NCI-H1105 (cell line): ENCODE measurements at places on chromosomes 4 and X.

- DNase-seq, result no peak
Measured at GRCh38 chrX:2691543-2692220, 587 bp downstream of the CD99 start.

DNA sequence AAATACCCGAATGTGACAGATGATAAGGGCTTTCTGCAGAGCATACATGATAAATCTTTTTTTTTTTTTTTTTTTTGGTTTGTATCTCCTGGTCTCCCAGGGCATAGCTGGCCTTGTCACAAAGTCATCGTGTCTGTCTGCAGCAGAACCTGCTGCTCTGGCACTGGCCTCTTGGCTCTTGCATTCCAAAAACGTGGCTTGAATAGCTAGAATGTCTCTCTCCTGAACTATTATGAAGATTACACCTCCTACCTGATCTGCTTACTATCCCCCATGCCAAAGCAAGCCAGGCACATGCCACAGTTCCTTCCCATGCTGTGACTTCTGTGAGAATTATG lies 50.4 kb upstream of the SCRG1 start:
- DNase-seq, result no peak

- DNase-seq, result no peak
Measured at GRCh38 chr4:170423137-170423536, 333.4 kb upstream of the AADAT start.

DNA sequence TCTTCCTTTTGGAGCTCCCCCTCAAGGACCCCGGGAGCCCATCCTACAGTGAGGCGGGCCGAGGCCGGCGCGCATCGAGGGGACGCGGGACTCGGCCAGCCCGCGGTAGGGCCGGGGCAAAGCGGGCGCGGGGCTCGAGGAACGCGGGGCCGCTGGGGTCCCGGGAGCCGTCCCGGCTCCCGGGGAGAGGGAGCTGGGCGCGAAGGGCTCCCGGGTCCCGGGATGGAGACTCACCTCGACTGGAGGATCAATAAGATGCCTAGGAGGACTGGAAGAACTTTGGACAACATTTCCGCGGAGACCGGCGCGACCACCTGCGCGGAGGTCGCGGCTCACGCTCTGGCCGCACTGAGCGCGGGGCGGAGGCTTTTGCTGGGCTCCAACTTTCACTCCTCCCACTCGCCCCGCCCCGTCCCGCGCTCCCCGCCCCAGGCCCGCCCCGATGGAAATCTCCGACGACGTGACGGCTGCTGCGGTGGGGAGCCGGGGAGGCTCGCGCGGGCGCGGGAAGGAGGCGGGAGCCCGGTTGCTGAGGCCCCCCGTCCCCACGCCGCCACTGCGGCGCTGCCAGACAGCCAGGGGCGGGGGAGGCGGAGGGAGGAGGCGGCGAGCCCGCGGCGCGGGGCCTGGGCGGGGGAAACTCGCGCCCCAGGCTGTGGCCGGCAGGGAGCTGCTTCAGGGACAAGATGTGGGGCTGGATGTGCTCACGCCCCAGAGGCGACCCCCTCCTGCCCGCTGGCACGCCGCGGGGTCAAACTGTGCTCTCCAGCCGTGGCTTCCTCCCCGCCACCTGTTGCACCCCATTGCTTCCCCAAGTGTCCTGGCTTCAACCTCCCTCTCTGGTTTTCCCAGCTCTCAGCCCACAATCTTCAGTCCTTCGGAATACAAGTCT lies at the start of gene GABRE:
TSS of gene GABRE (minus strand) at position 341 of the 892 bp plus-strand sequence. CDS start at position 290, 51 bp downstream.
- DNase-seq, result no peak

- no peak for DNase-seq
Measured at GRCh38 chr4:134326866-134327265, 125.3 kb upstream of the PABPC4L start.

DNA sequence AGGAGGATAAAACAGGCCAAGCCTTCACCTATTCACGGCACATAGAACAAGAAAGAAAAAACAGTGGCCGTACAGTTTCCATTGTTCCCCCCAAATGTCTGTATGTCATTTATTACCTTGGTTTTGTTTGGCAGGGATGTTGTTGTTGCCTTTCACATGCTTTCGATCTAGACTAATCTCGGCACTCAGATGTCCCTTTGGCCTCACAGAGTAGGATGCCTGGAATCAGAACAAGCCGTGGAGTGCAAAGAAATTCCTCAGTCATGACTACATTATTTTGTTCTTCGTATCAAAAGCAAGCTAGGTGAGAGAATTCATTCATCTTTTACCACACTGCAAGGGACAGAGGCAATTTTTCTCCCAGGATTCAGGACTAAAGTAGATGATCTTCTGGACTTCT lies 106.9 kb downstream of the SMIM20 start:
- DNase-seq, result no peak

- DNase-seq, result no peak
Measured at GRCh38 chr4:37908488-37909331, 17.8 kb downstream of the TBC1D1 start.

DNA sequence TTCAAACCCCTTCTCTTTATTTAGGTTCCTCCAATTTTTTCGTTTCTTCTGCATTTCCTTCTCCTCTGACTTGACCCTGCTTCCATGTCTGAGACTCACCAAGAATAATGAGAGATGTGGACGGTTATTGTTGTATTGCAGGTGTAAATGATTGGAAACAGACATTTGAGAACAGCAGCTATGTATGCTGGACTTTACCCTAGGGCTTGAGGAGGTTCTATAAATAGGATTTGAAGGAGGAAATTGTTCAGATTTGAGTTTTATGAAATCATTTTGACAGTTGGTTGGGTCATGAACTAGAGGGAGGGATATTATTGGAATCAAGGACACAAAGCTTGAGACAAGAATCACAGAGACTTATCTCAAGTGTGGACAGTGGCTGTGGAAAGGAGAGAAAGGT lies 614.6 kb upstream of the CPEB2 start:
- no peak for DNase-seq

GRCh38 chr4:6672131-6672530 lies 21.5 kb upstream of the S100P start:
- no peak for DNase-seq

GRCh38 chr4:57234252-57234775 lies 124.1 kb upstream of the IGFBP7 start:
- DNase-seq, result no peak

DNA sequence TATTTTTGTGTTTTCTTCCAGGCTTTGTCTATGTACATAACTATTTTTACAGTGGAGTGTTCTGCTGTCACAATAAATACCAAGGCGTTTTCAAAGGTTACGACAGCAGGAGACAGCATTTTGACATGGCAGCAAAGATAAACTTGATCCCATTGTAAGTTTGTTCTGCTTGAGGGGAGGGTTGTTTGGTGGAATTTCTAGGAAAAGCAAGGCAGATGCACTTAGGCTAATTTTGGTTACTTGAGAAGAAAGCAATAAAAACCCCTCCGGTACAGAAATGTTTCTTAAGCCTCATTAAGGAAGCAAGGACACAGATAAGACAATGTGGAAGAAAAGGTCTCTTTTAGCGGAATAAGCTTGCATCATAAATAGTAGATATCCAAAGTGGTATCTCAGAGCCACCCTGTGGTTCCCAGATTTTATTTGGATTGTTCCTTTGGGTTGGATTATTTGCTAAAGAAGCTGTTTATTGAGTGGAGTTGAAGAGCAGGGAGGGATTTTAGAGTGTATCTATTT lies 54.3 kb downstream of the CLCN5 start:
- DNase-seq, result no peak

- DNase-seq, result no peak
Measured at GRCh38 chr4:84492737-84493091, 6.4 kb downstream of the NKX6-1 start.

GRCh38 chr4:42396361-42396751 lies 932 bp upstream of the SHISA3 start:
- DNase-seq, result no peak

GRCh38 chr4:63325140-63325539 lies 1084.1 kb downstream of the TECRL start:
- no peak for DNase-seq

- DNase-seq, result no peak
Measured at GRCh38 chrX:1178580-1179057, 33.8 kb downstream of the CRLF2 start.

DNA sequence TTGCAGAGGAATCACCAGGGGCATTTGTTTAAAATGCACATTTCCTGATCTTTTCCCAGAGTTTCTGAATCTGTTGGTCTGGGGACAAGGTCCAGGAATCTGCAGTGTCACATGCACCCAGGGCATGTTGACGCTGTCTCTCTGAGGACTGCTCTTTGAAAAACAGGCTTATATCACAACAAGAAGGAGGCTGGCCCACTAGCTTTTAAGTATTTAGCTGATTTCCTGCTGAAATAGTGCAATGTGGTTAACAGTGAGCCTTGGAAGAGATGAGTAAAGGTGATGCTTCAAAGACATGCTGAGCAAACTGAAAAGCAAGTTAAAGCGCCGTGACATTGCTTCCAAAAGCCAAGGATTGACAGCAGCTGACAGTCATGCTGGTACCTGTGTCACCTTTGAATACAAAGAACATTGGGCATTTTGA lies 18.6 kb upstream of the SEPSECS start:
- no peak for DNase-seq

- no peak for DNase-seq
Measured at GRCh38 chr4:8394061-8394519, 46.4 kb downstream of the ACOX3 start.

DNA sequence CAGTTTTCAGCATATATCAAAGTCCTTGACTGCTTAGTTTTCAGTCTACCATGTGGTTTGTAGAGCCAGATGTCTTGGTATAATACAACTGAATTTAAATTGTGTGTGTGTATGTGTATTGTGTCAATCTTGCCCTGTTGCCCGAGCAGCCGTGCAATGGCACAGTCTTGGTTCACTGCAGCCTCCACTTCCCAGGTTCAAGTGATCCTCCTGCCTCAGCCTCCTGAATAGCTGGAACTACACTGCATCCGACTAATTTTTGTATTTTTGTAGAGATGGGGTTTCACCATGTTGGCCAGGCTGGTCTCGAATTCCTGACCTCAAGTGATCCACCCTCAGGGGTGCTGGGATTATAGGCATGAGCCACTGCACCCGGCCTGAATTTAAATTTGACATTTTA lies 6.0 kb upstream of the KLHL5 start:
- DNase-seq, result no peak
